ENCODE measurements at places on chromosomes 6 and 20.

DNA sequence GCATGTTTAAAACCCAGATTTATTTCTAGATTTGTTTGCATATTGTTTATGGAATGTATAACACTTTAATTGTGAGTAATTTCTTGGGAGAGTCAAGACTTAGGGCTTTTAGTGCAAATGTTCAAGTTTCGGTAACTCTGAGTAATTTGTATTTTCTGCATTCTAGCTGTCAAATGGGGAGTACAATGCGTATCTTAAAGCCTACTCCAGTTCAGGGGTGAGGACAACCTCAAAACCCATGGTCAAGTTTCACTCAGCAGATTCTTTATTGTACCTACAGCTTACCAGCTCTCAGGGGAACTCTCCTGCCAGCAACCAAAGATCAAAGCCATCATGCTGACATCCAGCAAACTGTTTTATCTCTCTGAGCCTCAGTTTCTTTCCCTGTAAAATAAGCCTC is 458.6 kb upstream of the JARID2 start:
- DNase-seq = no peak

- DNase-seq = no peak
These were observed 127.5 kb downstream of the CEP57L1 start for GRCh38 chr6:109222848-109223247.

DNA sequence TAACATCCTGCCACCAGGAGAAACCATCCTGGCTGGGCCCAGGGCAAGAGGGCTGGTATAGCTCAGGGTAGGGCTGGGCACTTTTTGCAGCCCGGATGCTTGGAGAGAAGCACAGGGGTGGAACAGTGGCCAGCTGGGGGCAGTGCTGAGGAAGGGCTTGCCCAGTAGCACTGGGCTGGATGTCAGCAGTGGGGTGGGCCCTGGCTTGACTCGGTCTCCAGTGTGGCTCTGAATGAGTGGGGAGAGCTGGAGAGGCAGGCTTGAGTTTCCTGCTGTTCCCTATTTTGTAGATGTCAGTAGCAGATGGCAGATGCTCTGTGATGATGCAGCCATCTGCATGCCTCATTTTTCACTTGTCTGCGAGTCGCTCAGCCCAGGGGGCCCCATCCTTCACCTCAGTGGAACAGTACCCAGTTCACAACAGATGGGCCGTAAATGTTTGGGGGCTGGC is 56.3 kb upstream of the TULP1 start:
- no peak for DNase-seq

DNA sequence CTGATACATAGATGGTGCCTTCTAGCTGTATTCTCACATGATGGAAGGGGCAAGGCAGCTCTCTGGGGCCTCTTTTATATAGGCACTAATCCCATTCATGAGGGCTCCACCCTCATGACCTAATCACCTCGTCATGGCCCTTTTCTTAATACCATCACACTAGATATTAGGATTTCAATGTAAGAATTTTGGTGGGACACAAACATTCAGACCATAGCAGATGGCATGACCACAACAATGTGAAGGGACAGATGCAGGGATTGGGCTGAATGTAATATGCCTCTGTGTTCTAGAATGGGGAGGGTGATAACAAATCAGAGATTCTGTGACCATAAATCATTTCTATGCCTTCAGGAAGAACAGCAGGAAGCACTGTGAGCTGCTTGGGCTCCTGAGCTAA is 145.8 kb downstream of the LCA5 start:
- no peak for DNase-seq

GRCh38 chr20:42678895-42679294 is 510.8 kb downstream of the PTPRT start:
- DNase-seq = no peak

Measured in stimulated activated CD8-positive, alpha-beta memory T cell treated with anti-CD3 and anti-CD28 coated beads, Interleukin-2, amount 100 ng/mL, for 1 hour (primary cell).